ENCODE measurements at places on chromosomes 11 and 22.

GRCh38 chr11:85281550-85281949 lies 345.6 kb downstream of the DLG2 start:
- no peak for DNase-seq

GRCh38 chr11:36056160-36056751 lies 112.4 kb downstream of the LDLRAD3 start:
- DNase-seq, result no peak

GRCh38 chr22:36439481-36440271 lies 41.8 kb downstream of the TXN2 start:
- DNase-seq, result no peak

- no peak for DNase-seq
Observed at GRCh38 chr22:44620841-44621257, 81.2 kb upstream of the PRR5 start.

DNA sequence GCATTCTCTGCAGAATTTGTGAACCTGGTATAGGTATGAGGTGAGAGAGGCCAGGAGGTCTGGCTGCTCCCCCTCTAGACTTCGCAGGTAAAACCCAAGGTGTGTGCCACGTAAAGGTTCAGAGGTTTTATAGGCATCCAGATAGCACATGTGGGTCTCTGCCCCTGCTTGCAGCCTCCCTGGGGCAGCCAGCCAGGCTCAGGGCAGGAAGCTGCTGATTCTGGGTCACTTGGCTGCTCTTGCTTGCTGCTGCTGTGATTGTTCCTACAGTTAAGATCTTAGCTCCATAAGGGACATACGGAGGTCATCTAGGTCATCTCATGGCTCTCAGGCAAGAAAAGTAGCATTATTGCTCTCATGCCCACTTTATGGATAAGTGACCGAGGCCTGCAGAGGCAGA lies 30.2 kb downstream of the ZBTB16 start:
- no peak for DNase-seq

DNA sequence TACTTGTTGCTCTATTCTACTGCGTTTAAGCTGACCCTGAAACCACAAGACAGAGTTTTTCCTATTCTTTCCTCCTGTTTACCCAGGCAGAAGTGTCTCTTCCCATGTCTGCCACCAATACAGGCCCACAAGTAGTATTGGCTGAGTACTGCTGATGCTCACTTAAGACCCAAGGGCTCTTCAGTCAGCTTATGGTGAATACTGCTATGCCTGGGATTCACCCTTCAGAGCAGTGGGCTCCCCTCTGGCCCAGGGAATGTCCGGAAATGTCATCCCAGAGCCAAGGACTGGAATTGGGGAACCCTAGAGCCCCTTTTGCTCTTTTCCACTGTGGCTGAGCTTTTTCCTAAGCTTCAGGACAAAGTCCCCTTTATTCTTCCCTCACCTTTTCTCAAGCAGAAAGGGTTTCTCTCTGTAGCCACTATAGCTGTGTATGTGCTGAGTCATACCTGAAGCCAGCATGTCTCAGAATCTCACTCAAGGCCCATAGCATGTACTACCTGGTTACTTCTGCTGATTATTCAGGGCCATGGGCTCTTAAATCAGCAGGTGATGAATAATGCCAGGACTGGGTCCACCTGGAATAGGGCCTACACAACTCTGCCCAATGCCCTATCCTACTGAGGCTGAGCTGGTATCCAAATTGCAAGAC lies 745.8 kb upstream of the ANO5 start:
- DNase-seq, result no peak

- DNase-seq, result no peak
Observed at GRCh38 chr11:107834995-107835394, 23.6 kb downstream of the SLC35F2 start.

- DNase-seq, result no peak
Observed at GRCh38 chr11:118533769-118534729, 3.1 kb downstream of the TMEM25 start.

GRCh38 chr22:25410849-25411248 lies 153.6 kb upstream of the GRK3 start:
- no peak for DNase-seq

DNA sequence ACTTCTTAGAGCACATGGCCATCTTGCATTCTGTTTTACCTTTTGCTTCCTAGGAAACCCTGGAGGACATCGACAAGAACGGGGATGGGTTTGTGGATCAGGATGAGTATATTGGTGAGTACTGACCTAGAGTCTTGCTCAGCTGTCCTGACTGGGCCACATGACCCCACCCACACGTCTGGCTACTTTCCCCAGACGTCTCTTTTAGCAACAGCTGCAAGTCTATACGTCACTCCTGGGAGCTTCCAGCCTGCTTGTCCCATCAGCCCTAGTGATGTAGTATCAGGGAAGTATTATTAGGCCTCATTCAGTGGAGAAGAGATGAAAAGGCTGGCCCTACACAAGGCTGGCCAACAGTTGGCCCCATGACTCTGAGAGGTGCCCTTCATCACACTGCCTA lies 9.6 kb downstream of the RCN1 start:
- no peak for DNase-seq

- no peak for DNase-seq
Observed at GRCh38 chr22:50080077-50080465, 5.2 kb downstream of the MLC1 start.

- DNase-seq, result no peak
Observed at GRCh38 chr11:5092821-5093585, 23.6 kb downstream of the OR52E1 start.

- DNase-seq, result no peak
Observed at GRCh38 chr11:120227228-120227852, 12.6 kb upstream of the POU2F3 start.

DNA sequence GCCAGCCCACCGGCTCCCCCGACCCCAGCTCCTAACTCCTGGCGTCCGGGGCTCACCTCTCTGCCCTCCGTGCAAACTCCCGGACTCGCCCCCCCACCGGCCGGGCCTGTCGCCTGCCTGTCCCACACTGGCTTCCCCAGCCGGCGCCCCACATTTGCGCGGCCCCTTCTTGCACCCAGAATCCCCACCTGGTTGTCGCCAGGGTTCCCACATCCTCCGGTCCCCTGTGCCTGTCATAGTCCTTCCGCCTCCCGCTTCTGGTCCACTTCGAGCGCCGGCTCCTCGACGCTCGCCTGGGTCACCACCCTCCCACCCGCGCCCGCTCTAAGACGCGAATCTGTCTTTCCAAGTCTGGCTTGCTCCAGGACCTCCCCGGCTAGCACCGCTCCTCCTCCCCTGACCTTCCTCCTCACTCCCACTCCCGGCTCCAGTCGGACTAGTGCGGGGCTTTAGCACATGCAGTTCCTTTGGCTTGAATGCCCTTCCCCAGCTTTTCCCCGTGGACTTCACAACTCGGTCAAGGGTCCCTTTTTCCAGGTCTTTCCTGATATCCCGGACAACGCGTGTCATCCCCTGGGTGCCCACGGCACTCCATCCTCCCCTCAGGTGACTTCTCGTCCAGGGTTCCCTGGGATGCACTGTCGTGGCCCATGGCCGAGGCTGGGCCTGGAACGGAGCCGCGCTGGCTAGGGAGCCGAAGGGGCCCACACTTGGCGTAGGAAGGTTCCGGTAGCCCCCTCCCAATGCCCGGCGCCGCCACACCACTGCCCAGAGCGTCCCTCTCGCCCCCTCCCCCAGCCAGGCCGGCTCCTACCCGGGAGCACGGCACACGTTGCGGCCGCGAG lies 635 bp downstream of the SCARF2 start:
- no peak for DNase-seq

GRCh38 chr22:39938509-39939111 lies 21.6 kb upstream of the TMA7B start:
- peak; percentile 35 for DNase-seq

- DNase-seq, result no peak
Observed at GRCh38 chr11:2929950-2930703, 907 bp upstream of the PHLDA2 start.

- no peak for DNase-seq
Observed at GRCh38 chr11:563066-563811, 2.5 kb downstream of the RASSF7 start.

DNA sequence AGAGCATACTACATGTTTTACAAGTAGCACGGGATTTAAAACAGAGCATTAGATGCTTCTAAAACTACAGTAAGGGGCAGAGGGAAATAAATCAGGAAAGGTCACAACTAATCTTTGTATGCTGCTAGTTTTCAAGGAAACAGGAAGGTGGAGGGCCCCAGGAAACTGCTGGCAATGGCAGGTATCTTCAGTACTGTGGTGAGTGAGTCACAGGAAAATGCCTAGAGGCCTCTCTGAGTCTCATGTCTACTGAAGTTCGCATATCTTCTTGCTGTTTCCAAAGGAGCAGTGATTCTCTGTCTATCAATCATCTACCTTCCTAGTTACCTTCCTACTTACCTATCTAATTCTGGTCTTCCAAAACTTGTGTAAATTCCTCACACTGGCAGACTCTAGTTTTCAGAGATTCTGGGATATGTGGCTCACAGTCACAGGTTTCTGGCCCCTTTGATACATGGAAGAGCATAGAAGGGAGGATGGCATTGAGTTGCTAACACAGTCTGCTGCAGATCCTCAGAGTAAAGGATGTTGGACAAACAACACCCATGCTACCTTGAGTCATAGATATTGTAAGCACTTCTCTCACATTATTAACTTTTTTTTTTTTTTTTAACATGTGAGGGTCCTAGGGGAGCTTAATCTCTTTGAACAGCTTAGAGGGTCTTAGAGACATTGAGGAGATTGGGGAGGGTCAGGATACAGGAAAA lies 58.8 kb upstream of the SYN3 start:
- no peak for DNase-seq

DNA sequence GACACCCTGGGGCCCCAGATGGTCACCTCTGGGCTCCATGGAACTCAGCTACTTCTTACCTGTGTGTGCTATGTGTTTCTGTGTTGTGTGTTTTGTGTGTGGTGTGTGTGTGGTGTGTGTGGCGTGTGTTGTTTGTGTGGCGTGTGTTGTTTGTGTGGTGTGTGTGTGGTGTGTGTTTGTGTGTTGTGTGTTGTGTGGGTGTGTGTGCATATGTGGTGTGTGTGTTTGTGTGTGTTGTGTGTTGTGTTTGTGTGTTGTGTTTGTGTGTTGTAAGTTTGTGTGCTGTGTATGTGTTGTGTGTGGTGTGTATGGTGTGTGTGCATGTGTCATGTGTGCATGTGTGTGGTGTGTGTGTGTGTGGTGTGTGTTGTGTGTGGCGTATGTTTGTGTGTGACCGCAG lies 3.8 kb upstream of the WNT7B start:
- no peak for DNase-seq

All from stimulated activated CD4-positive, alpha-beta T cell treated with anti-CD3 and anti-CD28 coated beads, Interleukin-1b, Interleukin-23, amount 100 ng/mL, for 4 hours (primary cell).